ENCODE measurements at places on chromosomes 7 and 10.

DNA sequence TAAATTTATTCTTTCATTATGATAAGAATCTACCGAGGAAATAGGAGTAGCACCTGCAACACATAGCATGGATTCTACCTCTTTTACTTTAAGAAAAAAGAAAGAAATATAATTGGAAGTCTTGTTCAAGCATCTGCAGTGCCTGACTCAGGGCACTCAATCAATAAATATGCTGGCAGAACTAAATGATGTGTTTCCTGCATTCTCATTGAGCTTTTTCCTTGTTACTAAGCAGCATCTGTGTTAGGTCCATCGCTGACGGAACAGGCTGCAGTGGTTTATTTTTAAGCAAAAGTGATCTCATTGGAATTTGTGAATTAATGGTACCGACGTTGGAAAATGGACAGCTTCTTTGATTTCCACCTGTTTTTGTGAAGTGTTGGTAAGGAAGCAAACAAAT is 417.5 kb downstream of the DPP6 start:
- no peak for DNase-seq

DNA sequence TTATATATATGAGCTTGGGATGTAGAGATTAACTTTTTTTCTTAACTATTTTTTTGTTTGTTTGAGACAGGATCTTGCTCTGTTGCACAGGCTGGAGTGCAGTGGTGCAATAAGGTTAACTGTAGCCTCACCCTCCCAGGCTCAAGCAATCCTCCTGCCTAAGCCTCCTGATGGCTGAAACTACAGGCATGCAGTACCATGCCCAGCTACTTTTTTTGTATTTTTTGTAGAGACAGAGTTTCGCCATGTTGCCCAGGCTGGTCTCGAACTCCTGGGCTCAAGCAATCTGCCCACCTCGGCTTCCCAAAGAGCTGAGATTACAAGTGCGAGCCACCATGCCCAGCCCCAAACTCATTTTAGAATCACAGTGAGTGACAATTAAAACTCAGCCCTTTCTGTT is 105.2 kb downstream of the CUBN start:
- DNase-seq: no peak

GRCh38 chr10:51599647-51600046 is 99.7 kb downstream of the CSTF2T start:
- no peak for DNase-seq

- no peak for DNase-seq
Observed at GRCh38 chr10:71396084-71396710, 523 bp upstream of the CDH23 start.

DNA sequence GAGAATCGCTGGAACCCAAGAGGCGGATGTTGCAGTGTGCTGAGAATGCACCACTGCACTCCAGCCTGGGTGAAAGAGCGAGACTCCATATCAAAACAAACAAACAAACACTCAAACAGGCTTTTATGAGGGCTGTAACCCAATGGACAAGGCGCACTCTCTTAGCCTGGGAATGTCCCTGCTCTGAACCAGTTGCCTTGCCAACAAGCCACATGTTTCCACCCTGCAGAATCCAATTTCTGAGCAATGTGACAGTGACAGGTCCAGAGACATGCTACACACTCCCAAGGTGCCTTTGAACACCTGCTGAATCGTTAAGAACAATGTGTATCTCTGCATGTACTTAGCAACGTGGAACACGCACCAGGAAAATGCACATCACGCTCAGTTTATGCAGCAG is 186.8 kb upstream of the AUTS2 start:
- no peak for DNase-seq

GRCh38 chr10:34494012-34494411 is 321.1 kb downstream of the PARD3 start:
- DNase-seq: no peak

GRCh38 chr7:102068846-102069245 is 217.8 kb upstream of the SH2B2 start:
- DNase-seq: no peak

- DNase-seq: no peak
Observed at GRCh38 chr10:113569576-113569975, 16.7 kb downstream of the HABP2 start.

DNA sequence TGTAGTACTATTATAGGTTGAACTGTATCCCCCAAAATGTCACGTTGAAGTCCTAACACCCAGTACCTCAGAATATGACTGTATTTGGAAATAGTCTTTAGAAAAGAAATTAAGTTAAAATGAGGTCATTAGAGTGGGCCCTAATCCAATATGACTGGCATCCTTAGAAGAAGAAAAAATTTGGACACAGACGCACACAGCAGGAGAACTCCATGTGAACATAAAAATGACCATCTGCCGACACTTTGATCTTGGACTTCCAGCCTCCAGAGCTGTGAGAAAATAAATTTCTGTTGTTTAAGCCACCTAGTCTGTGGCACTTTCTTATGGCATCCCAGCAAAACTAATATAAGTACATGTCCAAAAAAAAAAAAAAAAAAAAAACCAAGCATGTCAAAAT is 225.8 kb downstream of the PARD3 start:
- DNase-seq: no peak

GRCh38 chr7:83769407-83769806 is 120.5 kb upstream of the SEMA3E start:
- DNase-seq: no peak

DNA sequence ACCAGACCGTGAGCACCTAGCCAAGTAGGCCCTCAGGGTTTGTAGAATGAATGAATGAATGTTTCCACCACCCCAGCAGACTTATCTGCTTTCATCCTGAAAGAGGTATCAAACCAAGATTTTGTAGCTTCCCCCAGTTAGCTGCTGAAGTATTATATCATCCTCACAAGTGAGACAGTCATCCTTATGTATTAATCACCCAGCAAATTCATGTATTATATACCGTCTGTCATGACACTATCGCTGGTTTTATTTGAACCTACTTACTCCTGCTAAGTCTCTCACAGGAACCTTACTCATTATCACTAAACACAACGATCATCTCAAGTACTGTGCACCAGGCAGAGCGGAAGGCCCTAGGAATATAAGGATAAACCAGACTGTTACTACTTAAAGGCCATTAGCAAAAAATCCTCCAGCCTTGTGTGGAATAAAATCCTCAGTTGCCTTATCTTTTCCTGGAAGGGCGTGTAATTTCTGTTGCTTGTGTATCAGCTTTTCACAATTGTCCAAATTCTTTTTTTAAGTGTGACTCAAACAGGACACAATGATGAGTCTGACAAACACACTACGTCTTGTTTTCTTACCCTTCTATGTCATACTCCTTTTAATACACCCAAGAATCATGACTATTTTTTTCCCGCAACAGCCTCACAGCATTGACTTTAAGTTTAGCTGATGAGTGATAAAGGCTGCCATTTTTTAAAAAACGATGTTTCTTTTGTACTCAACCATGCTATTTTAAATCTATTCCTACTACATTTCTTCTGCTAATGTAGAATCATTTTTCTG is 176.1 kb upstream of the KLF14 start:
- DNase-seq: no peak

DNA sequence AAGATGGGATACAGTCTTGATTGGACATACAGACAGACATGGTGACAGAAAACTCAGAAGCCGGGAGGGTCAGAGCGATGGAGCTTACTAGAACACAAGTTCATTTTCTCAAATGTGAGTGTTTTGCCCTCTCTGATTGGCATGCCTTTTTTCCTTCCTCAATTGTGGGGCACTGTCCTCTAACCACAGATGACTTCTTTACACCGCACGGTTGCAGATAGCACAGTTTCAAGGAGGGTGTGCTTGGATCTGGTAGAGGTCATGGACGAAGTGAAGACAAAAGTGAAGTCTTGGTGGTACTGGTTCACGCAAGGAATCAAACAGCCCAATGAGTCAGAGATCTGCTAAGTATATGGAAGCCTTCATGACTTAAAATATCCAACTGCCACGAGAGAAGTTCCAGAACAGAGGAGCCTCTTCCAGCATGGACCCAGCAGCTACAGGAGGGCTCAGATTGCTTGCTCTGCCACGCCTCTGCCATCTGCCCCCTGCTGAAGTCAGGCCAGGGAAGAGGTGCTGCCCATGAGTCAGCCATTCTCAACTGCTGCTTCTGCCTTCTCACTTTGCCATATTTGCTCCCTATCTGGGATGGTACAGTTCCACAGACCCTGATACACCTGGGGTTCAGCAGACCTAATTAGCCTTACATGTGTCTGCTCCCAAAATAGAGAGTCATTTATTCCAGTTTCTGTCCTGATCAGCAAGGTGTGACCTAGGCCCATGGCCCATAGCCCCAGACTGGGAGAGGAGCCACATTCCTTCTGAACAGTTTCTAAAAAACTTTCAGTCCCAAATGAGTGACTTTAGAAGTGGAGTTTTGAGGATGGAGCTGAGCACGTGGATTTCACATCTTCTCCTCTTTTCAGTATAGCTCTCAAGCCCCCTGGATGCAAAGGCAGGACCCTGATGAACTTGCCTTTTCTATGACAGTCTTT is 413.8 kb downstream of the KCNMA1 start:
- DNase-seq: no peak

GRCh38 chr10:35495521-35496119 is 109.5 kb upstream of the GJD4 start:
- no peak for DNase-seq

DNA sequence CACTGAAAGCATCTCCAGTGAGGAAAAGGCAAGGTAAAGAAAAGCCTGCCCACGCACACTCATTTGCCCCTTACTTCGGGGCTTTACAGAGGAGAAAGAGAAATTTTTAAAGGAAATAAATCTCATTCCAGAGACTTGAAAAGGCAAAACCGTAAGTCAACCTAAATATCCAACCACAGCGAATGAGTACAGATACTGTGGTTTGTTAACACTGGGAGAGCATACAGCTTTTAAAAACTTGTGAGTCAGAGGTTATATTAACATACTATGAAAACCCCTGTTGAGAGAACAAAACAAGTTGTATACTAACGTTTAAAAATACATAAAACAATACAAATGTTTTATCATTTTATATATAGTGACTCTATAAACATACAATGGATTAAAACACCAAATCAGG is 28.6 kb upstream of the ST7 start:
- no peak for DNase-seq

DNA sequence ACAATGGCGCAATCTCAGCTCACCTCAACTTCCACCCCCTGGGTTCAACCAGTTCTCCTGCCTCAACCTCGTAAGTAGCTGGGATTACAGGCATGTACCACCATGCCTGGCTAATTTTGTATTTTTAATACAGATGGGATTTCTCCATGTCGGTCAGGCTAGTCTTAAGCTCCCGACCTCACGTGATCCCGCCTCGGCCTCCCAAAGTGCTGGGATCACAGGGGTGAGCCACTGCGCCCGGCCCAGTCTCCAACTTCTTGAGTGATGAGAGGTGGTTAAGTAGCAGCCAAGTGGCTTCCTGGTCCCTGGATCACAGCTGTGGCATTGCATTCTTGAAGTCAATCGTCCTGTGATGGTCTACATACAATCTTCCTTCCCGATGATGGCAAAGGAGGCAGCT is 46.1 kb upstream of the NFE2L3 start:
- DNase-seq: no peak

DNA sequence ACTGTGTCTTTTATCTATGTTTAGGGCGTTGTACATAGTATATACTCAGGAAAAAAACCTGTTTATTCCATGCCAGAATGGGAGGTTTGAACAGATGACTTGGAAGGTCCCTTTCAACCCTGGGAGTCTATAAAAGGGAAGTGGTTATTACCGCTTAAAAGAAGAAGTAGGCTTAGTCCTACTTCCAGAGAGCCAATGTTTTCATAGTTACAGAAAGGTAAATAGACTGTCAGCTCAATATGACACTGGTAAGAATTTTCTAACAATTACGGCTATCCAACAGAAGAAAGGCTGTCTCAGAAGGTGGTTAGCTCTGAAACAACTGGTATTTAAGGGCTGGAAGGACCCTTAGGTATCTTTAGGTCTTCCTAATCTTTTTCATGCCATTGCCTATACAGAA is 1.1 kb upstream of the TFAM start:
- DNase-seq: no peak

DNA sequence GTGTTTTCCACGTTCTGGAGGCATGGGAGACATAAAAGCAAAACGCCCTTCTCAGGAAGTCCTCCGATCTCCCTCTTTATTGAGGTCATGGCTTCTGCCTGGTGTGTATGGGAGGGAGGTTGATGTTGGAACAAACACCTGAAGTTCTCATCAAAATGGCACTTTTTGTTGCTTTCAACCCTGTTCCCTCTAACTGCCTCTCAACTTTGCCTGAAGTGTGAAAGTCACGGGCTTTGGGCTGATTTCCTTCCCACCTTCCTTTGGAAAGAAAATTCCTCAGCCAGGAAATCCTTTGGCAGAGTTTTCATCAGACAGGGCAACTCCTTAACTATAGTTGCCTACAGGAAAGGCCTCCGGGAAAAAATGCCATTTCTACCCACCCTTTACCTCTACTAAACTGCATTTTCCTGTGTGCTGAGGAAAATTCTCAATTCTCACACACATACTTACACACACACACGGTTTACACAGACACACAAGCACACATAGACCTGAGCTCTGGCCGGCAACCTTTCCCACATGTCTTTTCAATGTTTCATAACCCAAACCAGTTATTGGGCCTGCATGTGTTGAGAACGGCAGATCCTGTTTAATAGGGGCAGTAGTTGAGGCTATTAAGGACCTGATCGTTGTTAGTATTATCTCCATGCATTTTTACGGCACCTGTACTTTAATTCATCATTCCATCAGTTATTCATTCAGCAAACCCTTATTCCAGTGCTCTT is 36.4 kb downstream of the CYP17A1 start:
- DNase-seq: no peak

DNA sequence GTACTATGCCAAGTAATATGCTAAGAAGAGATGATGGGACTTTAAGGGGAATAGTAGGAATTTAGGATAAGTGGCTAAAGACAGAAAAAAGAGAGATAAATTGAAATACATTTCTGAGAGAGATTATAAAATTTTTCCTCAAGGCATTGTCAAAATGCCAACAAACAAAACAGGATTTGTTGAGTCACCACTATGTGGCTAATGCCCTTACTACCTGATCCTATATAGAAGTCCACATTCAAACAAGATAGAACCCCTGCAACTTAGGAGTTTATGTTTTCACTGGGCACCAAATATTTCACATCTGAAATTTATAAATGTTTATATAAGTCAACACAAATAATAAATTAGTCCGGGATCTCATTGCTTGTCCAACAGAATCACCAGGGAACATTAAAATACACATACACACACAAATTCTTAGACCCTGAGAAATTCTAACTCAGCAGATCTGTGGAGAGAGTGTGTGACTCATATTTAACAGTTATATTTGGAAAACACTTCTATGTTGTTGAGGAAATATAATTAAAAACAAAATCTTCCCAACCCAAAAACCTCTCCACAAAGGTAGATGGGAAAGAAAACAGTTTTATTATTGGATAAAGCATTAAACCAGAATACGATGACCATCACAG is 154.3 kb downstream of the PPP1R3A start:
- no peak for DNase-seq

GRCh38 chr10:127159648-127160245 is 36.6 kb downstream of the INSYN2A start:
- no peak for DNase-seq

DNA sequence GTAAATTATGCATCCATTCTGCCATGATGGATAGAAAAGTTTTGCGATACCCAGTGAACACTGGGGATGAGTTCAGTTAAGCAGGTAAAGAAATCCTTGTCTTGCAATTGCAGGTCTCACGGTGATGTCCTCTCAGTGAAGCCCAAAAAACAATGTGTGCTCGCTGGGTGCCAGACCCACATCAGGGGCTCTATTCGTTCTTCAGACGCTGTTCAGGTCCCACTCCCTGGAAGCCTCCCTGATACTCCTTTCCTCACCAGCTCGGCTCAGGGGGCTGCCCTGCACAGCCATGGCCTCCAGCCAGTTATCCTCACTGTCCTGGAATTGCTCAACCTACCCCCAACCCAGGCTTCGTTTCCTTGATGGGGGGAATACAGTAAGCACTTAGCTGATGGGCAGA is 323.5 kb downstream of the ADARB2 start:
- no peak for DNase-seq

GRCh38 chr10:45424668-45425404 is 50.8 kb downstream of the ALOX5 start:
- DNase-seq: no peak

Data from stimulated activated CD8-positive, alpha-beta memory T cell treated with anti-CD3 and anti-CD28 coated beads, Interleukin-2, amount 100 ng/mL, for 1 hour (primary cell).